Lung microvascular endothelial cell (primary cell): ENCODE measurements at places on chromosomes 5 and 9. TPM values are rescaled to one million over a fixed set of nuclear protein-coding genes. Genes with fewer than 3 reads are reported as not detected.

- no peak for DNase-seq
Measured at GRCh38 chr5:154761046-154761736, 6.0 kb downstream of the LARP1 start.

- DNase-seq = no peak
Measured at GRCh38 chr9:133250741-133251170, 24.2 kb downstream of the ABO start.

DNA sequence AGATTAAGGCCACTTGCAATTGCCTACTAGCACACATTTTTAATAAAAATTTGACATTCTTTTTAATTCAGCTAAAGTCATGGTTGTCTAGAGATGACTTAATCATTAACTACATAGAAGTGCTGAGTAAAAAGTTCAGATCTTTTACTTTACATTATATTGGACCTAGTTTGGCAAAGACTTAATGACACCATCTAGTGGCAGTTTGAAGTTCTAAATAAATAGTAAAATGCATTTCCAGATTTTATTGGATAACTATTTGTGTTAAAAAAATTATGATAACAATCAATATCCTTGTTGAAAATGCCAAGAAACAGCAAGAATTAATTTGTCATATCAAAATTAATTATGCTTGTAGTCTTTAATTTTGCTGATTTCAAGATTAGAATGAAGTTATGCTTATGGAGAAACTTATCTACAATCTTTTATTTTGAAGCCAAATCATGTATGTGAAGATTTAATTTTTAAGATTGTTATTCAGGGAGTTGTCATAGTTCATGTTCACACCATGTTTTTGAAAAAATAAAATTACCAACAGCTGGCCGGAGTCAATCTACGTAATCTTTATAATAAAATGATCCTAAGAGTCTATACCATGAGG is 69.6 kb upstream of the PJA2 start:
- DNase-seq = peak; percentile 40

- DNase-seq = peak; percentile 91
Measured at GRCh38 chr5:139648205-139649081, at the start of gene CXXC5. Gene CXXC5, plus strand, starts transcription at chr5:139648349. Its CDS starts 32,175 bp downstream, at chr5:139680524.

The FCN2 gene
- total RNA-seq = not detected in 2 replicates

The HTR4 gene
- not detected in 2 replicates for total RNA-seq

GRCh38 chr9:90515510-90515909 is 127.1 kb downstream of the DIRAS2 start:
- DNase-seq = no peak

DNA sequence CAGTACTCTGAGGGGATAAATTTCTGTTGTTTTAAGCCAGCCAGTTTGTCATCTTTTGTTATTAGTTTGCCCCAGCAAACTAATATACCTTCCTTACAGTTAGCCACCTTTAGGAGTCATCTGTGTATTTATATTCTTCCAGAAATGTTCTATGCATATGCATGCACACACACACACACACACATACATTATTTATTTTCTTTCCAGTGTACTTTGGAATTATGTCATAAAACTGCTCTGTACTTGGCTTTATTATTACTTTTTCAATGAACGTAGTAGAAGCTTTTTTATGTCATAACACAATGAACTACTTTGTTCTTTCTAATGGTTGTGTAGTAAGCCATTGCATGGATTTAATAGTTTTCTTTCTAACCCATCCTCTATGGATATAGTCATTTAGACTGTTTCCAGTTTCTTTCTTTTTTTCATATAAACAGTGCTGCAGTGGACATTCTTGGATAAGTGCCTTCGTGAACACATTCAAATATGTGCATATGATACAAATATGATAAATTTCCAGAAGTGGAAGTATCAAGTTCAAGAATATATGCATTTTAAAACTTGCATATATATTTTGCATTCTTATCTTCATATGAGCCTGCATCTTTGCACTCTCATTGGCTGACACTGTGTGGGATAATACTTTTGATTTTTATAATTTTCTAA is 26.6 kb upstream of the DAB2 start:
- no peak for DNase-seq

The GRXCR2 gene
- not detected in 2 replicates for total RNA-seq

The MELK gene
- 3.6 and 12.9 TPM in 2 replicates for total RNA-seq

DNA sequence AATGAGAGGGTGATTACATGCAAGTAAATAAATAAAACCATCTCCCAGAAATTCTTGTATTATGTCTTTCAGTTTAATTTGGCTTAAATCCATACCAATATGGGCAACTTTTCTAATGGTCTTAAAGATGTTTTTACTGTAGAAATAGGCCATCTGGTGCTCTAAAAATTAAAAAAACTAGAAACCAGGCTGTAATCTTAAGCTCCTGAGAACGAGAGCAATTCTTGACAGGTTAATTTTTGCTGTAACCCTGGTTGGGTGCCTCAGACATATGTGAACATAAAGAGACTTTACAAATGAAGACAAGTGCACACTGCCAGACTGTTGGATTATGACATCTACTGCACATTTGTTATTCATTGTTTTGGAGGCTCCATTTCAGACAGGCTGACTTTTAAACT is 246.8 kb upstream of the DAB2 start:
- no peak for DNase-seq

- no peak for DNase-seq
Measured at GRCh38 chr5:142298789-142299188, 26.0 kb downstream of the SPRY4 start.

GRCh38 chr5:39102684-39103155 is 28.5 kb upstream of the RICTOR start:
- DNase-seq = no peak

- DNase-seq = no peak
Measured at GRCh38 chr5:134975078-134975715, 7.5 kb downstream of the CATSPER3 start.

The CER1 gene
- total RNA-seq = not detected in 2 replicates

GRCh38 chr5:103532086-103532734 is 30.4 kb downstream of the NUDT12 start:
- no peak for DNase-seq

- DNase-seq = no peak
Measured at GRCh38 chr5:82765765-82766164, 311.4 kb downstream of the TMEM167A start.

The IFNW1 gene
- total RNA-seq = not detected in 2 replicates

The CLTB gene
- total RNA-seq = 90.7 and 171 TPM in 2 replicates

The ST6GALNAC4 gene
- 25.5 and 26.6 TPM in 2 replicates for total RNA-seq

- DNase-seq = peak; percentile 51
Measured at GRCh38 chr9:133103183-133103986, 17.7 kb downstream of the RALGDS start.

- DNase-seq = no peak
Measured at GRCh38 chr5:171226864-171227263, 82.2 kb upstream of the TLX3 start.

DNA sequence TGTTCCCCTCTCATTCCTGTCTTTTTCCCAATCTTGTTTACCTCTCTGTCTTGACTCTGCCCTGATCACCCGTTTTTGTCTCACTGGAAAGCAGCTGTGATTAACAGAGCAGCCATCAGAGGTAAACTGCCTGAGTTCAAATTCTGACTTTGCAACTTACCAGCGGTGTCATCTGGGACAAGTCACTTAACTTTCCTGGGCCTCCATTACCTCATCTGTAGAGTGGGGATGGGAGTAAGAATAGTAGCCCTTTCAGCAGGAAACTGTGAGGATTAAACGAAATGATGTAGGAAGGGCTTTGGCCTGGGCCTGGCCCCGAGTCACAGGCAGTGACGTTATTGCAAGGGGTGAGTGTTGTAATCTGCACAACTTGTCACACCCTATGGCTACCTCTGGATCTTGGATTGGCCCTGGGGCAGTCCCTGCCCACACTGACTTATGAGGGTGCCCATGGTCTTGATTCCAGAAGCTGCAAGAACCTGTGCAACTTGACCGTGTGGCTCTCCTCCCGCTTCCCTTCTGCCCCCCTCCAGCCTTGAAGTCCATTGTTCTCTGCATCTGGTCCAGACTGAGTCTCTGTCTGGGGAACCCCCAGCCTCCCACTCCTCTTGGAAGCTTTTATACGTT is 657 bp upstream of the PCDH12 start:
- DNase-seq = peak; percentile 64
